ENCODE measurements at places on chromosomes 11 and 22. TPM values are rescaled to one million over a fixed set of nuclear protein-coding genes. Genes with fewer than 3 reads are reported as not detected.

DNA sequence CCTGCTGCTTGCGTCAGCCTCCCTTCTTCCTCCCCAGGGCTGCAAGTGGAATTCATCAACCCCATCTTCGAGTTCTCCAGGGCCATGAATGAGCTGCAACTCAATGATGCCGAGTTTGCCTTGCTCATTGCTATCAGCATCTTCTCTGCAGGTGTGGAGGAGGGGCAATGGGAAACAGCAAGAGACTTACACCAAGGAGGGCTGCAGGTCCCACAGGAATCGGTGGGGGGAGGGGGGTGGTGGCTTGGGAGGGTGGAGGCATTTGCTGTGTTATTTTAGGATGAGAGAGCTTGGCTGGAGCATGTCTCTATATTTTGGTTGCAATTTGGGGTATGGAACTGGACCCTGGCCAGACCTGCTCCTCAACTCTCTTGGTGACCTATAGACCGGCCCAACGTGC is 2.1 kb upstream of the MADD start:
- no peak for DNase-seq

DNA sequence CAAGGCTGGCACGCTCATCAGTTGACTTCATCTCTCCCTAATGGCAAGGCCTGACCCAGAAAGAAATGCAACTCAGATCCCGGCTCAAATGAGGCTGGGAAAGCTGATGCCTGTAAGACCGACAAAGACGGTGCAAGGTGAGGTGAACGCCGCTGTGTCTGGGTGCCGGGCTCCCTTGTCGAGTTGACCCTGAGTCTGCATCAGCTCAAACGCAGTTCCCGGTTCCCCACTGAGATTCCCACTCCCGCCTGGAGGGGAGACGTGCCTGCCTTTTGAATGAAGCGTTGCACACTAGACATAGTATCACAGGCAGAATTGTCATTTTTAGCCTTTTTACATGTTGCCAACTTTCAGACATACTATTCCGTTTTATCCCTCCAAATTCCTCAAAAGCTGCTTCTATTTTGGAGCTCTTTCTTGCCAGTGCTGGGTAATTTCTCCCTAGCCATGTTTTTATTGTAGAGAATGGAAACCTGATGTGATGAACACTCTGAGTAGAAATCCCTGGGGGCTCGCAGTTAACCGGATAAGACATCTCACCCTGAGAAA is 831 bp upstream of the TP53AIP1 start:
- no peak for DNase-seq

DNA sequence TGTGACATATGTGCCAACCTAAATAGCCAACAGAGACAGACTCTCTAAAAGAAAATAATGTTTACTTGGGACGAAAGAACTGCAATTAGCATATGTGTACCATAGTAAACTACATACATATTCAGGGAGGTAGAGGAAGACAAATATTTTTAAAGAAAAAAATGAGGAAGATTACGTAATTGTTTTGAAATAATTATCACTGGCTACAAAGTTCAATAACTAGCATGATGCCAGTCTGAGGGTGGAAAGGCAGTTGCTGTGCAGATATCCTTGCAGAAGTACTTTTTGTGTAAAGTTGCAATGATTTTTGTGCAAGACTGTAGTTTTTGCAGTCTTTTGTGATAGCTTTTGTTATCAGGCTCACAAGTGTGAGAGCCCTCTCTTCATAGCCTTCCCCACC is 103.3 kb upstream of the ANO5 start:
- no peak for DNase-seq

- DNase-seq, result no peak
Measured at GRCh38 chr22:18103527-18104269, 6.9 kb upstream of the TUBA8 start.

GRCh38 chr11:47503227-47503626 is 49.7 kb downstream of the CELF1 start:
- DNase-seq, result no peak

- DNase-seq, result no peak
Measured at GRCh38 chr11:69320326-69320725, 26.4 kb downstream of the MYEOV start.

DNA sequence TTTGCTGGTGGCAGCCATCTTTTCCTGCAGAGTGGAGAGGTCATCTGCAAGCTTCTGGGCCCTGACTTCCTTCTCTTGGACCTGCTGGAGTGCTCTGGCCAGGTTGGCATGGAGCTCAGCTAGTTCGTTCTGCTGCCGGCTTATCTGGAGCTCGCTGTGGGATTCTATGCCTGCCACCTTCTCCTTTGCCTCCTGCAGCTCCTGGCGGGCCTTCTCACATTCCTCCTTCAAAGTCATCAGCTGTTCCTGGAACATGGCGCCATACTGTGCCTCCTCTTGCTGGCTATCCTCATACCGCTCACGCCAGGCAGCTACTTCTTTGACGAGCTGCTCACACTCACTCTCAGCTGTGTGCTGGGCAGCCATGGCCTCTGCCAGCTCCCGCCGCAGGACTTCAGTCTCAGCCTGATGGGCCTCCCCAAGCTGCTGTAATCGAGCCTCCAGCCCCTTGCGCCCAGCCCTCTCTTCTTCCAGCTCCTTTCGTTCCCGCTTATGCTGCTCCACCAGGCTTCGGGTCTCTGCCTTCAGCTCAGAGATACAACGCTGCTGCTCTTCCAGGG is 16.1 kb downstream of the IL18BP start:
- no peak for DNase-seq

The VWCE gene
- total RNA-seq, result 1.2 TPM

The TTC28 gene
- 40.2 TPM for total RNA-seq

The CLDN5 gene
- total RNA-seq, result 48.4 TPM

The BIK gene
- 4.7 TPM for total RNA-seq

The MMP11 gene
- total RNA-seq, result 4.4 TPM

All from kidney (tissue), 22 donors.